ENCODE measurements at places on chromosomes 3 and 15.

GRCh38 chr3:161550491-161551195 is 54.0 kb downstream of the OTOL1 start:
- DNase-seq, result no peak

- DNase-seq, result peak; percentile 35
Measured at GRCh38 chr15:34271493-34271892, 46.7 kb downstream of the EMC4 start.

DNA sequence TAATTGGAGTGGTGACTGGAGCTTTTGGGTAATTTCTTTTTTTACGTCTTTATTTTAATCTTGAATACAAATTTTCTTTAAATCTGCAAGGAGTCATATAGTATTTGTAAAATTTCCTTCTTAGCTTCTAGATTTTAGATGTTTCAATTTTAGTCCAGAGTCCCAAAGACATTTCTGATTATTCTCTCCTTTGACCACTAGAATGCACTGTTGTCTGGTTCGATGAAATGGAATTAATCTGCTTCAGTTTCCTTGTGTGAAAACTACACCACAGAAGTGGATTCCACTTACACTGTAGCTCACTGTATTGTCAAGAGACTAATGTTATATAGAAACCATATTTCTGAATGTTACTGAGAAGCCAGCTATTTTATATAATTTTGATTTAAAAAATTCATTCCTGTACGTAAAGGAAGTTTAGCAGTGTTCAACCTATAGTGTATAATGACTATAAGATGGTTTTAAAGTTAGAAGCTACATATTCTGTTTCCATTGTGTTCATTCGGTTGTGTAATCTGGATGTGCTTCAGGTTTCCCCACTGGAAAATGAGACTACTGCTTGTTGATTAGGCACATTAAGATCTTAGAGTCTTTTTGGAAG is 6.1 kb downstream of the GRAMD1C start:
- DNase-seq, result no peak

GRCh38 chr3:184553385-184553784 is 8.2 kb upstream of the EPHB3 start:
- DNase-seq, result no peak

DNA sequence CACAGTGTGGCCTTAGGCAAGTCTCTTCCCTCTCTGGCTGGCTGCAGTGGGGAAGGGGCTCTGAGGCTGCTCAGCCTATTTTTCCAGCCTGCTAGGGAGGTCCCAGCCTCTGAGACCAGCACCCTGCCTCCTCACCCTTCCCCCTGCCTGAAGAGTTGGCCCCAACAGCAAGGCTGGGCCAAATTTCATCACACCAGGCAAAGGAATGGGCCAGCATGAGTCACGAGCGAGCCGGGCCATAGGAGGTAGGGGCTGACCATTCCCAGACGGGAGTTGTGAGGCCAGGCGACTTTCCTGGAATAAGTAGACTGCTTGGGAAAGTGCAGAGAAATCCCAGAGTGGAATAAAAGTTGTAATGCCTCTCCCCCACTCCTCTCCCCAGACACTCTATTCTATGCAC is 5.7 kb upstream of the FBLN2 start:
- peak; percentile 88 for DNase-seq

- no peak for DNase-seq
Measured at GRCh38 chr3:78785004-78785403, 982.8 kb downstream of the ROBO1 start.

GRCh38 chr15:32956006-32956405 is 238.2 kb downstream of the GREM1 start:
- peak; percentile 31 for DNase-seq

GRCh38 chr15:85925649-85926237 is 131.0 kb upstream of the KLHL25 start:
- no peak for DNase-seq
